Right atrium auricular region (tissue), 2 donors: ENCODE measurements at places on chromosomes 1 and 21.

DNA sequence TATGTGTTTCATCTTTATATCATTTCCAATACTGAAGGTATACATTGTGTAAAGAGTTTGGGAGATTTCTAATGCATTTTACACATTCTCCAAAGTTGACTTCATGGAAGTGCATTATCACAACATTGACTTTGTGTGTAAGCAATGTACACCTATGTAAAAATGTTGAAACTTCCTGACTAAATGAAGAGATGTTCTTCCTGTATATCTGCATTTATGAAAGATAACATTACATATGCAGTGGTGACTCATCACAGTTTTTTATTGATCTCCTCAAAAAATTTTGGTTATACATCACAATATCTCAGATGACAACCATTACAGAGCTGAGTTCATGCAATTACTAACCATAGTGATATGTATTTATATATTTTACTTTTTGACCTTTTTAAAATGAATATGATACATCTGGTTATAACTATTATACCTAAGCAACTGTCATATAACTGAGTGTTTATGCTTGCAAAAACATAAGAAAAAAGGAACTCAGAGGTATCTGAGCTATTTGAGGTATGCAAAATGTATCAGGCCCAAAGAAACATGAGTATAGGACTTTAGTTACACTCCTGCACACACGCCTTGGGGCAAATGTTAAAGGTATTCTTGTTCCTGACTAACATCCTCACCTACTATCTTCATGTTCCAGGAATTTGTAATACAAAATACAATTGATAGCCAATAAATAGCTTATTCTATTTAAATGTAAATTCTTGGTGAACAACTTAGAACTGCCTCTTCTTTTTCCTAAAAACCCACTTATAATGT lies 88.2 kb upstream of the OLFM3 start:
- DNase-seq, result no peak

DNA sequence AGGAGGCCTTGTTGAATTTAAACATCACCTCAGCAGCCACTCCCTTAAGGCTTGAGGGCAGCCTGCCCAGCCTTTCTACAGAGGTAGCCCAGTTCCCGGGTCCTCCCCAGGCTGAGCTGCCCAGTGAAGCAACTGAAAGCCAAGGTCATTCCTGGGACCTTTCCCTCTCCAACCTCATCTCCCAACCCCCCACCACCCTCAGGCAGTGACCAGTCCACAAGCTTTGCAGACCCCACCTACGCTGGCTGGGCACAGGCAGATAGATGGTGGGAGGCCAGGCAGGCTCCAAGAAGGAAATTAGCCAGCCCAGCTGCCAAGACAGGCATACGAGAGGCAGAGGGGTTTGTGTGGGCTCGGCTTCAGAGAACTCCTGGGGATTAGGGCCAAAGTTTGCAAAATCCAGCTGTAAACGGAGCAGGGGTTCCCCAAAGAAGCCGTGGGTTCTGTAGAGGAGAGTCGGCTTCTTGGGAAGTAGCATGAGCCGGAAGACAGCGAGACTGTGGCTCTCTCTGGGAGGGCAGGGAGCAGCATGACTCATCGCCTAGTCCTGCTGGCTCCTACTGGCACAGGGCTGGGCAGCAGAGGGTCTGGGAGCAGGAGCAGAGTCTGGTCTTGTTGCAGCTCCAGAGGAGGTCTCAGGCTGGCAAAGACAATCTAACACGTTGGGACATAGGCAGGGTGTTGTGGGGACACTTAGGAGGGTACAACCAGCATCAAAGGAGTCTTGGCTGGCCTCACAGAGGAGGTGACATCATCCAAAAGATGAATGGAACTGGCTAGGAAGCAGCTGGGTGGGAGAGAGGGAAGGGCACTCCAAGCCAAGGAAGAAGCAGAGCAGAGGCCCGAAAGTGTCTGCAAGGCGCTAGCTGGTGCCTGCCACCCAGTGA lies 2.8 kb upstream of the ZC3H12A start:
- peak; percentile 92 for DNase-seq

GRCh38 chr21:40215941-40216340 lies 348.7 kb downstream of the PCP4 start:
- DNase-seq, result no peak

DNA sequence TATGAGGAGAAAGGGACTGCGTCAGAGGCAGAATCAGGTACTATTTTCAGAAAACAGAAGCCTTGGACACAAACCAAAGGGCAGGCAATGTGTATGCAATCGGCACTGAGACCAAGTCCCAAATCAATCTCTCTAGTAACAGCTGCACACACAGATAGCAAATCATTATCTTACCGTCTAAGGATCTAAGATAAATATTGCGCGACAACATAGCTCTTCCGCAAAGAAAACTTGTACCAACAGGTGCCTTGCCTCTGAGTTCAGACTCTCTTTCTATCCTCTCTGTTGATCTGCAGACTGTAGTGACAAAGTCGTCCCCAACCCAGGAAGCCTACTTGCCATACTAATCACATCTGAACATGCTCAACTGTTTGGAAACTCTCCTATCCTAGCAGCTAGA lies 22.6 kb upstream of the SAMD13 start:
- DNase-seq, result no peak

GRCh38 chr1:59055908-59056719 lies 240.8 kb upstream of the FGGY start:
- DNase-seq, result no peak

DNA sequence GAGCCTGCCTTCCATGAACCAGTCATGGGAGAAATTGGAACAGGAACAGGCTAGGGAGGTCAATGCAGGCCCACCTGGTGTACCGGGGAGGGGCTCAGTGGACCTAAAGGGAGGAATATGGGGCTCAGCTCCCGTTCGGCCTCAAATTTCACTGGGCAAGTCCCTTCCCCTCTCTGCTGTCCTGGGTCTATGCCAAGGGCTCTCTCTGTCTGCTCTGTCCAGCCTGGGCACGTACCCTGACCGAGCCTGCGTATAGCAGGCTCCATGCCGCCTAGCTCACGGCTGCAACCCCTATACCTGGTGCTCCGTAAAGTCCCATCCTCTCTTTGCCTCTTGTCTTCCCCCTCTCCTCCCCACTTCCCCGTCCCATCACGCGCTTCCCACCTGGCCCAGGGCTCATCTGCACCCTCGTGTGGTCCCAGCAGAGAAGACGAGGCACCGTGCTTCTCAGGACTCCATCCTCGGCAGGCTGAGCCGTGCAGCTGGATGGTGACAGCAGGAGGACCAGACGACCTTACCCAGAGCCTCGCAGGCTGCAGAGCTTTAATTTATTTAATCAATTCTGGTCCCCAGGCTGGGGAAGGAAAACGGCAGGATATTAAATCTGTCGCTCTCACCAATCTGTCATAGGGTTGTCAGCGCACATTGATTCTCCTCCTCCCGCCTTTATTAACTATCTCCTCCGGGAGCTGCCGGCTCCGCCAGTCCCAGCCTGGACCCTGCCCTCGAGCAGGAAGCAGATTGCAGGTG lies 25.0 kb upstream of the DISP3 start:
- no peak for DNase-seq

- no peak for DNase-seq
Observed at GRCh38 chr1:29200906-29201594, 19.4 kb upstream of the SRSF4 start.

- no peak for DNase-seq
Observed at GRCh38 chr1:36702963-36703362, 220.2 kb upstream of the CSF3R start.

GRCh38 chr1:21899987-21900386 lies 37.1 kb downstream of the HSPG2 start:
- no peak for DNase-seq

DNA sequence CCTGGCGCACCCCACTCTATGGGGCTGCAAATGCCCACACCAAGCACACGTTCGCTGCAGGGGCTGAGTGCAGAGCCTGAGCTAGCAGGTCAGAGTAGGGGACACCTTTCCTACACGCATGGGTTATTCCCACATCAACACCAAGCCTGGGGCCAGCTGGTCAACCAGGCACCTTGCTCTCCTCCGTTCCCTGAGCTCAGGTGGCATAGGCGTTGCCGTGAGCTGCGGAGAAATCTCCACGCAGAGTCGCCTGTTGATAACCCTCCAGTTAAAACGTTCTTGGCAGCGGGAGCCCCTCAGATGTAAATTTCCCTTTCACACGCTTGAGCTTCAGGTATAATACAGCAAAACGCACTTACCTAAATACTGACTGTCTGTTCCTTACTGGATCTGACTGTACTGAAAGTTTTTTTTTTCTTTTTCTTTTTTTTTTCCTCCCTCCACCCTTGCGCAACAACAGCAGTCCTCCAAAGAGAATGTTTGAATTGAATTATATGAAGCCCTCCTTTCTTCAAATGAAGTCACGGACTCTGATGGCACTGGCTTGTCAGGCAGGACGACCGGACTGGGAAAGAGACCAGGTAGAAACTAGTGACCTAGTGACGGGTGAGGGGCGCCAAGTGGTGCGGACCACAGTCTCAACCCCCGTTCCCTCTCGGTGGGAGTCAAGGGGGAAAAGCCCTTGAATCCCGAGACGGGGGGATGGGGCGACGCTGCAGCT lies 2.1 kb downstream of the BRINP3 start:
- no peak for DNase-seq

- no peak for DNase-seq
Observed at GRCh38 chr1:191096405-191096804, 618.7 kb upstream of the BRINP3 start.

GRCh38 chr1:30405631-30406212 lies 317.7 kb downstream of the MATN1 start:
- DNase-seq, result peak; percentile 5

DNA sequence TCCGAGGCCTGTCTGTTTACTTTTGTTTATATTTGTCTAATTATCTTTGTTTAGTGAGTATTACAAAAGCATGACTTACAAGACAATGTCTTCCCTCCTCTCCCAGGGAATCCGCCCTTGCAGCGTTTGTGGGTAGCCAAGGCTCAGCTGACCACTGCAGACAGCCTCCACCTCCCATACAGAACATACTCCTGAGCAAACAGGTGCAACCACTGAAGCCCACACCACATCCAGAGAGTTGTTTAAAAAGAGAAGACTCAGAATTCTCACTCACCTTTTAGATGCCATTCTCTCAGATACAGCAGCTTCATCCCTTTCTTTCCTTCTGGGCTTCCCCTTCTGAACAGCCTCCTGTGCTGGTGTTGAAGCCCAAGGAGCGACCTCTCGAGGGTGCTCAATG lies 103.5 kb upstream of the TMPRSS2 start:
- no peak for DNase-seq

- DNase-seq, result no peak
Observed at GRCh38 chr1:19036041-19036812, 79.8 kb upstream of the IFFO2 start.

DNA sequence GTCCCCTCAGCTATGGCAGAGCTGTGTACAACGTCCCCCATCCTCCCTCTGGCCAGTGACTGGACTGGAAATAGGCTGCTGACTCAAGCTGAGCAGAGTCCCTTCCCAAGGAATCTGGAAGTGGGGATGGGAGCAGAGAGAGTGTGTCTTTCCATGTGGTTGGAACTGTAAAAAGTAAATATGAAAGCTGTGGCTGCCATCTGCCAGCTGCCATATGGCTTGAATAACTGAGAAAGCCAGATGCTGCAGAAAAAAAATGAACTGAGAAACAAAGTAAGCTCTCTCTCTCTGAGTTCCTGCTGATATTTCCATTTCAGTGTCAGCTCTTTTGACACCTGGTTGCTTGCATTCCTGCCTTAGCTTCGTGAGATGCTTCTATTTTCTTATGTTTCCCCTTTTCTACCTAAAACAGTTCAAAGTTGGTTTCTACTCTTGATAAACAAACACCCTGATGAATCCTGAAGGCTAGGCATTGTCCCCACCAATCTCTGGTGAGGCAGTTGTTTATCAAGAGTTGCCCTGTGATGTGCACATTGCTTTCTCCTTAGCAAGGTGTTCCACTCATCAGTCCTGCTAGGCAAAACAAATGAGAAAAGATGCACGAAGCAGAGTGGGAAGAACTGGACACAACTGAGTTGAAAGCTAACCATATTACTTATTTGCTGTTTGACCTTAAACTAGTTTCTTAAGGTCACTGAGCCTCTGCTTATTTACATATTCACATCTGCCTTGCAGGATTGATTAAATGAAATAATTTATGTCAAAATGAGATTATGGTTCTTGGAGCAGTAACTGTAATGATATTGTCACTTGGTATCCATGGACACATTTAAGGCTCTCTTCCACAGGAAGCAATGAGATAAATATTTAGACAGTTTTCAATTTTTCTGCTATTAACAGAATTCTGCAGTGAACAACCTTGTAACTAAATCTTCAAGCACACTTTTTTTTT lies 16.6 kb upstream of the DR1 start:
- DNase-seq, result no peak

DNA sequence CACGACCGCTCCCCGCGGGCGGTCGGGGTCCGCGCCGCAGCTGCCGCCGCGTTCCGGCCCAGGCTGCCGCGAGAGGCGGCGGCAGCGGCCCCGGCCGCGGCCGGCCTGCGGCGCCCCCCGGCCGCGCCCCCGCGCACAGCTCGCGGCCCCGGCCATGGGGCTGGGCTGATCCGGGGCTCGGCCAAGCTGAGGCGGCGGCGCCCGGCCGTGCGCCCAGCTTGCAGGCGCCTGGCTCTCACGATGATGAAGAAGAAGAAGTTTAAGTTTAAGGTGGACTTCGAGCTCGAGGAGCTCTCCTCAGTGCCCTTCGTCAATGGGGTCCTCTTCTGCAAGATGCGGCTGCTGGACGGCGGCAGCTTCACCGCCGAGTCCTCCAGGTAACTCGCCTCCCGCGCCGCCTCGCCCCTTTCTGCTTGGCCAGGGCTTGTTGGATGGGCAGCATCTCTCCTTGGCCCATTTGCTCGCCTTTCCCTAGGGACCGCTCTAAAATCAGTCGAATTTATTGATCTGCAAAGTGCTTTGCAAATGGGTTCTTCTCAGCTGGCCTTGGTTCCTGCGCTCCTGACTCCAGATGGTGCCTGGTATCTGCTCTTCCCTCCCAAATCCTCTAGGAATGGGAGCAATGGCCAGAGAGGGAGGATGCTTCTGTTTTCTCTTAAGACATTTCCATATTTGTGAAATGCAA lies 431 bp downstream of the EEIG2 start:
- DNase-seq, result no peak

- no peak for DNase-seq
Observed at GRCh38 chr1:2306151-2306978, 78.2 kb downstream of the SKI start.

- peak; percentile 36 for DNase-seq
Observed at GRCh38 chr21:44618909-44619308, 7.0 kb downstream of the KRTAP10-8 start.

GRCh38 chr21:39499156-39499555 lies 47.4 kb downstream of the SH3BGR start:
- no peak for DNase-seq
